Foreskin melanocyte (primary cell): ENCODE measurements at places on chromosomes 7 and 10.

GRCh38 chr7:92633211-92633906 lies 43.2 kb upstream of the FAM133B start:
- peak; percentile 100 for DNase-seq

DNA sequence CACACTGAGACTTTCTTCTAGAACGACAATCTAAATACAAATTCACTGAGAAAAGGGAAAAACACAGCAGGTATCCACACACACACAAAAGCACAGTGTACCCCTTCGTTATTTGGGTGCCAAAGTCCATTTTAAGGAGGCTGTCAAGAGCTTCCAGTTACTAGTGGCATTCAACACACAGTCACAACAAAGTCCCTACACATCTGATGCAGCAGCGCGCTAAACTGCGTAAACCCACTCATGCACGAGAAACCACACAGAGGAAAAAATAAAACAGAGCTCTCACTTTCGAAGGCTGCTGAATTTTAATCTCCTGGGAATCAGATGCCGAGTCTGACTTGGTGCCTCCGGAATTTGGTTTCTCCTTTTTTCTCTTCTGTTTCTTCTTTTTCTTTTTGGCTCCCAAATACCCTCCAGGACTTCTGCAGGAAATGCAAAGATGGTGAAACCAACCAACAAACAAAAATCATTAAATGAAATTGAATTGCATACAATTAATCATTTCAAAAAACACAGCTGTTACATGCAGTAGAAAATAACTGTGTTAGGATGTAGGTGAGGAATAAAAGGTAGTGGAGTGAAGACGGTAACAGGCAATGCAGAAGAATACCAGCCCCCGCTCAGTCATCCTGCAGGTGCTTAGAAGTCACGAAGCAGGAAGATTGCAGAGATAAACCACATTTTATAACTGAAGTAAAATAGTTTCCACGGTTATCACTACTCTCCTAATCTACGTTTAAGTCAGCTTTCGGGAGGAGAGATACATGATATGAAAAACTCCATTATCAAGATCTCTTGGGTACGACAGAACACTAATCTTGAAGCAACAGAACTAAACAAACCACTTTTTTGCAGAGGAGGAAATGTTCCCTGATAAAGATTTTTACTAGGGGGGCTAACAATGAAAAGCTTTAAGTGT lies 27.1 kb downstream of the NMT2 start:
- no peak for DNase-seq

DNA sequence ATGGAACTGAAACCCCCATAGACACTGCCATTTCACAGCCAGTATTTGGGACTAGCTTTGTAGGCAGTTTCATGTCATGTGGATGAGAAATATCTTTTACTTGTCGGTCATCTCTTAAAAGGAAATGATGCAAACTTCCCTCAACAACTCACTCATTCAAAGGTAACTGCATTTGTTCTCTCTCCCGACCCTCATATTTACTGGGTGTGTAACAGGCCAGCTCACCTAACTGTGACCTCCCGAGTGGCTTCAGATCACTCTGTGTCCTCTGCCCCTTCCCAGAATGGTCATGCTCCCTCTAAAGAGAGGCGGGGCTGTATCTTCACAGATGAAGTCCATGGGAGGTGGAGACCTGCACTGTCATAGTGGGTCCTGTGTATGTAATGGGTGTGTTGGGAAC lies 14.7 kb downstream of the LRRC18 start:
- no peak for DNase-seq

GRCh38 chr10:110007701-110008517 lies at the start of gene ADD3:
TSS of gene ADD3 (plus strand) at chr10:110007984. CDS start at chr10:110100654, 92,670 bp downstream.
- peak; percentile 70 for DNase-seq

GRCh38 chr10:96491303-96491702 lies 22.4 kb downstream of the TLL2 start:
- DNase-seq: no peak

GRCh38 chr7:44096326-44096881 lies 7.7 kb upstream of the AEBP1 start:
- no peak for DNase-seq

- DNase-seq: no peak
These were observed 87.9 kb upstream of the PDE1C start for GRCh38 chr7:32158076-32158475.

- no peak for DNase-seq
These were observed 166.0 kb downstream of the TAX1BP1 start for GRCh38 chr7:27905951-27906350.

GRCh38 chr7:69445541-69445940 lies 152.7 kb upstream of the AUTS2 start:
- DNase-seq: no peak

- no peak for DNase-seq
These were observed 20.6 kb downstream of the RGR start for GRCh38 chr10:84265418-84265817.

- DNase-seq: no peak
These were observed 633.2 kb upstream of the NRP1 start for GRCh38 chr10:33967606-33968120.

DNA sequence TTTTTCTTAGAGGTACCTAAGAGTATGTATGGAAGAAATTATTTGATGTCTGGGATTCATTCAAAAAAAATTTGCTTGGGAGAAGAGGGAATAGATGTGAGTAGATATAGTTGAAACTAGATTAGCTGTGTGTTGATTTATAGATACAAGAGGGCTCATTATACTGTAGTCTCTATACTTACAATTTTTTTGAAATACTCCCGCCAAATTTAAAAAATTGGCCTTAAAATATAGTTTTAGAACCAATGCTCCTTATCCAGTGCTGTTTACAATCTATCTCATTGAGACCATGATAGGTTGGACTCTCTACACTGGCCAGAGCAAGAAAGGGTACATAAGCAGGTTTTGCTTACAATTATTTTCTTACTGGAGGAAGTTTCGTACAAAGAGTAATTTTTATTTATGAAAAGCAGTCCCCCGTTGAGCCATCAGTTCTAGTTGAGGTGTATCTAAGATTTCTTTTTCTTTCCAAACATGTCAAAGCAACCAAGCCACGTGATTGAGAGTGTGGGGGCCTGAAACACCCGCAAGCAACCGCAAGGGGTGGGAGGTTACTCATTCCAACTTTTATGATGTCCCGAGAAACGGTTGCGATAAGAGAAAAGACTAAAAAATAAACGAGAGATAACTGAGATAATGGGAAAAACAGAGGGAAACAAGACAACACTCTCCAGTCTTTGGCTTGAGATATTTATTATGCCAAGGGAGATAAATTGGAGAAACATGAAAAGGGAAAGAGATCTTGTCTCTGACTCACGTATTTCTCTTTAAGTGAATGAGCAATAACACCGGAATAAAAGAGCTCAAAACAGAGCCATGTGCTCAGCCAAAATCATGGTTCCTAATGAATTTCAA lies 729.2 kb downstream of the LRMDA start:
- no peak for DNase-seq

DNA sequence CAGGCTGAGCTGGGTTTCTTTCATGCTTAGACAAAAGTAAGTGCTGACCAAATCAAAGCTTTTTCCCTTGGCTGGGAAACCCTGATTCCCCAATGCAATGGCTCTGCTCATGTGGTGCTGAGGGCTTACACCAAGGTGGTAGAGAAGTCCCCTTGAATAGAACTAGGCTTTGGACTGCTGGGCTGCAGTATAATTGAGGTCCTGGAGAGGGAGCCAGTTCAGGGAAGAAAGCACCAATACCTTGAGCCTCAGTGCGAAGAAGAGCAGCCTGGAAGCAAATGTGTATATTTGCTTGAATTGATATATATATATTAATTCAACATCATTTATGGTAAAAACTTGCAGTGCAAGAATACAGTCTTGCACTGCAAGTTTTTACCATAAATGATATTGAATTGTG lies 391.1 kb downstream of the RPS24 start:
- no peak for DNase-seq

DNA sequence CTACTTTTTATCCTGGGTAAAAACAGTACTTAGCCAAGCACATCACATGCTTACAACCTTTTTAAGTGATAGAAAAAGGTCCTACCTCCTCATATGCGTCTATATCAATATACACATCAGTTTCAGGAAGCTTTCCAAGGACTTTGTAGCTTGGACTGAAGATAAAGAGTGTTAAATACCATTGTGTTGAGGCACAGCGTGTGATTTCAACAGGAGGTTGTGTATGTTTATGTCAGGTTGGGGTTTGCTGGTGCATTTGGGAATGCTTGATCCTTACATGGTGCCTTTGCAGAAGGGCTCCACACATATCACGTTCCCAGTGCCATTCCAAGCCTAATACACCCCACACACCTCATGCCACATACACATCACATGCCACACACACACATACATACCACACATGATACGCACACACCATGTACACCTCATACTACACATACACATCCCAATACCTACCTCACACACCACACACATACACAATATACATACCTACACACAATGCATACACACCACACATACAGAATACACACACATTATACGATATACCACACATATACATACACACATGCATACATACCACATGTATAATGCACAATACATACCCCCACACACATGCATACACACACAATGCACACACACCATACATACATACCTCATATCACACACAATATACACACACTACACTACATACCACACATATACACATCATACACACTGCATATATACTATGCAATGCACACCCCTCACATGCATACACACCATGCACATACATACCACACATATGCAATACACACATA lies 33.1 kb downstream of the PSMC2 start:
- DNase-seq: no peak

DNA sequence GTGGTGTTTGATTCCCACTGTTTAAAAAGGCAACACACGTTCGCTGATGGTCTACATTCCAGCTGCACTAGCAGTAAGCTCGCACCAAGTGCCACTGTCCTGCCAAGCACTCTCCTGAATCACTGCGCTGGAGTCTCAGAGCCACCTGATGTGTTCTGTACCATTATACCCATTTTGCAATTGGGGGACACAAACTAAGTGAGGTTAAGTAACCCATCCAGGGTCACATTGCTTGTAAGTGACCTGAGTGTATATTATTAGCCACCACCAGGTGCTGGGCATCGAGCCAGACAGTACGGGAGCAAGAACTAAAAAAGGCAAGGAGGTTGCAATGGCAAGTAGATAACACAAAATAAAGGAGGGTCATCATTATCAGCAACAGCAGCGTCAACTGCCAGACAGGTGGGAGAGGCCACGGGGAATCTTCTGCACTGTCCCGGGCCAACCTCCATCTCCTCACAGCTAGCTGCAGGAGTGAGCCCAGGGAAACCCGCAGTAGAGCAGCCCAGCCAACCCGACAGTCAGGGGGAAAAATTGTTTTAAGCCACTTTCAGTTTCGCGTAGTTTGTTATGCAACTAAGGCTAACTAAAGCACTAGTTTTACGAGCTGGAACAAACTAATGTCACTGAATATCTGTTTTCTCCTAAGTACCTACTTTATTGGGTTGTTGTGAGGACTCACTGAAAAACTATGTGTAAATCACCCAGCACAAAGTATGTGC lies 712 bp upstream of the CPVL start:
- no peak for DNase-seq

- DNase-seq: no peak
These were observed 13.6 kb upstream of the BPGM start for GRCh38 chr7:134632937-134633540.

DNA sequence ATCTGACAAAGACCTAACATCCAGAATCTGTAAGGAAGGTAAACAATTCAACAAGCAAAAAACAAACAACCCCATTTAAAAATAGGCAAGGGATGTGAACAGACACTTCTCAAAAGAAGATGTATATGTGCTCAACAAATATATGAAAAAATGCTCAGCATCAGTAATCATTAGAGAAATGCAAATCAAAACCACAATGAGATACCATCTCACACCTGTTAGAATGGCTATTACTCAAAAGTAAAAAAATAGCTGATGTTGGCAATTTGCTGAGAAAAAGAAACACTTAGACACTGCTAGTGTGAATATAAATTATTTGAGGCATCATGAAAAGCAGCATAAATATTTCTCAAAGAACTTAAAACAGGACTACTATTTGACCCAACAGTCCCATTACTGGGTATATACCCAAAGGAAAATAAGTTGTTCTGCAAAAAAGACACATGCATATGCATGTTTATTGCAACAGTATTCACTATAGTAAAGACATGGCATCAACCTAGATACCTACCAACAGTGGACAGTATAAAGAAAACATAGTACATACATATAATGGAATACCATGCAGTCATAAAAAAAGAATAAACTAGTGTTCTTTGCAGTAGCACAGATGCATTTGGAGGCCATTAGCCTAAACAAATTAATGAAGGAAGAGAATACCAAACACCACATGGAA lies 980.1 kb downstream of the KCNMA1 start:
- DNase-seq: no peak

DNA sequence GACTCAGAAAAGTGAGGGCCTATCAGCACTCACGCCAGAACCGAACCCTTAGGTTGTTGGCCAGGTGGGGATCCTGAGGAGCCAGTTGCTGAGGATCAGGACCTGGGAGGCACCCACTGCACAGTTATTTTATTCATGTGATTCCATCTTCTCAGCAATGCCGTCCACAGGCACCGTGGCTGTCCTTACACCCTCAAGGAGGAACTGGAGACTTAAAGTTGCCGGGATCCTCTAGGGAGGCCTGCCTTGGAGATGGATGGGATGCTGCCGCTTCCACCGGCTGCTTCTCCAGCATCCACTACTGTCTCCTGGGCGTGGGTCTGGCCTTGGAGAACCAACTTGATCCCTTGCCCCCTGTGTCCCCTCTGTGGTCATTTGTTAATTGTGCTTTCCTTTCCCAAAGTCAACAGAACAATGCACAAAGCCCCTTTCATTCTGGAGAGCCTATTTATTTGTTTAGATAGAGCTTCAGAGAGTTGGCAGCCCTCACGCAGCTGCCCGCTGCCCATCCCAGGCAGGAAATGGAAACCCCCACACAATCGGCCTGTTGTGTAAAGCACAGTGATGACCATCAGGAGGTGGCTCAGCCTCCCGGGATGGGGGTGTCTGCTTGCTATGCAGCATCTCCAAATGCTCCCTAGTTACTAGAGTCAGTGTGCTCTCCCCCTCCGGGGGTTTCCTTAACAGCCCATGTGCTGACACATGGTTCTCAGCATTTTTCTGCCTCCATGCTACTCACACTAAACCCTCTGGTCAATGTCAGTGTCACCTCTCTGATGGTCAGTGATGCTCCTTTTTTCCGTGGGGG lies 52.9 kb upstream of the IGFBP3 start:
- peak; percentile 99 for DNase-seq

DNA sequence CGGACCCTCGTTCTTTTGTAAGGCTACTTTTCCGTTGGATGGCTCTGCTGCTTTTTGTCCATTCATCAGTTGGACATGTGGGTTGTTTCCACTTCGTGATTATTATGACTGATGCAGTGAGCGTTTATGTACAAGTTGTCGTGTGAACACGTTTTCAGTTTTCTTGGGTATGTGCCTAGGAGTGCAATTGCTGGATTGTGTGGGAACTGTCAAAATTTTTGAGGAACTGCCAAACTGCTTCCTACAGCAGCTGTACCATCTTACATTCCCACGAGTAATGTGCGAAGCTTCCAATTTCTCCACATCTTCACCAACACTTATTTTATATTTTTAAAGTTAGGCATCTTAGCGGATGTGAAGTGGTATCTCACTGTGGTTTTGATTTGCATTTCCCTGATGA lies 10.4 kb downstream of the FKBP6 start:
- no peak for DNase-seq
